ENCODE measurements at places on chromosomes 6 and 20.

GRCh38 chr6:36605560-36606391 lies 11.6 kb downstream of the SRSF3 start:
- DNase-seq, result no peak

DNA sequence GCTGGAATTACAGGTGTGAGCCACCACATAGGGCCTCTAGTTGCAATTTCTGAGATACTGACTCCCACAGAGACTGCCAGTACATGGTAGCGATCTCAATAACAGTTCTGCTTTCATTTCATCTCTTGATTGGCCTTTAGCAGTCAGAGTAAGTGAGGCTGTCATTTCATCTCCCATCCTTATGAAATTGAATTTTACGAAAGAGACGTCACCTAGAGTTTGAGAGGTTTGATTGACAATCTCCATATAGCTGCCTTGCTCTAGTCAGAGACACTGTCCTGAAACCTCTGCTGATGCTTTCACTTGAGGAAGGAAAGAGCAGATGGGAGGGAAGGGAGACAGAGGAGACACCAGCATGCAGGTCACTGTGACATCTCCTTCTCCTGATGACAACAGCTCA lies 466.1 kb downstream of the NKAIN2 start:
- DNase-seq, result no peak

DNA sequence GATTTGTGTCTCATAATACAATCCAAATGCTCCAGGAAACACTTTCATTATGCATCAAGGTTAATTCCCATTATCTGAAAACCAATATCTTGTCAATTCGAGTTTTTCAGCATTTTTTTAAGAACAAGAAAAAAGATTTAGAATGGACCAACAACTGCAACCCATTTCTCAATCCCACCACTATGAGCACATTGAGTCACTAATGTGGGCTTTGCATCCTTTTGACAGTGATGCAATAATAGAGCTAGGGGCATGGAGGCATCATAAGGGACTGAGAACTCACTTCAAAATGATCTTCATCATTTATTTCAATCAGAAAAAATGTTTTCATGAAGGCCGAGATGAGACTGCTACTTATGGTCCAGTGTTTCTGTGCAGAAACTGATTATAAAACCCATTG lies 74.8 kb upstream of the DEFB112 start:
- no peak for DNase-seq

- DNase-seq, result no peak
These were observed 861.3 kb downstream of the QKI start for GRCh38 chr6:164275773-164276172.

GRCh38 chr6:76681781-76682180 lies 609.3 kb upstream of the IMPG1 start:
- DNase-seq, result no peak

DNA sequence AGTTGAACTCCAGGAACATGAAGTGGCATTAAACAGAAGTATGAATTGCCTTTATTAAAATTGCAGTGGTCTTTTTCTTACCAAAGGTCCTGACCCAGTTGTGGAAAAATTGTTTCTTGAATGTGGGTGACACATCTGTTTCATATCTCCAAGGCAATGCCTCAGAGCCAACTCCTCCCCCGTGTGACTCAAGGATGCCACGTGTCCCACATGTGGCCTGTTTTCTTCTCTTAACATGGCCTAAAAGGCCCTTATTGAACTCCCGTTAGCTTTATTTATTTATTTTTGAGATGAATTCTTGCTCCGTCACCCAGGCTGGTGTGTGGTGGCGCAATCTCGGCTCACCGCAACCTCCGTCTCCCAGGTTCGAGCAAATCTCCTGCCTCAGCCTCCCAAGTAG lies 128.4 kb upstream of the ESR1 start:
- no peak for DNase-seq

DNA sequence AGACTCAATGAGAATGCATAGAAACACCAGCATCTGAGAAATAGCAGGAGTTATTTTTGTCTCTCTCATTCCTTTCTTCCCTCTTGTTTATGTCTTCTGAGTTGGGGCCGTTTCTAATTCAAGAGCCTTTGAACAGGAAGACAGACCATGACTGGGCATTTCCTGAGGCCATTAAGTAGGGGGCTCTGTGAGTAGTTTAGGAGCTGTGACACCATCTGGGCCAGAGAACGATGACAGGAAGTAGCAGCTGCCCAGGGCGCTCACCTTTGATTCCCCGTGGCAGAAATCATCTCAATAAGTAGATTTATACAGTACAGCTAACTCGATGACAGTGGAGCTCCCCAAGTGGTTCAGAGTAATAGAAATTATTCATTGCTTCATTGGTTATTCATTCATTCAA lies 298.4 kb upstream of the PLN start:
- no peak for DNase-seq

- DNase-seq, result no peak
These were observed 6.5 kb upstream of the SPTLC3 start for GRCh38 chr20:13002251-13002650.

DNA sequence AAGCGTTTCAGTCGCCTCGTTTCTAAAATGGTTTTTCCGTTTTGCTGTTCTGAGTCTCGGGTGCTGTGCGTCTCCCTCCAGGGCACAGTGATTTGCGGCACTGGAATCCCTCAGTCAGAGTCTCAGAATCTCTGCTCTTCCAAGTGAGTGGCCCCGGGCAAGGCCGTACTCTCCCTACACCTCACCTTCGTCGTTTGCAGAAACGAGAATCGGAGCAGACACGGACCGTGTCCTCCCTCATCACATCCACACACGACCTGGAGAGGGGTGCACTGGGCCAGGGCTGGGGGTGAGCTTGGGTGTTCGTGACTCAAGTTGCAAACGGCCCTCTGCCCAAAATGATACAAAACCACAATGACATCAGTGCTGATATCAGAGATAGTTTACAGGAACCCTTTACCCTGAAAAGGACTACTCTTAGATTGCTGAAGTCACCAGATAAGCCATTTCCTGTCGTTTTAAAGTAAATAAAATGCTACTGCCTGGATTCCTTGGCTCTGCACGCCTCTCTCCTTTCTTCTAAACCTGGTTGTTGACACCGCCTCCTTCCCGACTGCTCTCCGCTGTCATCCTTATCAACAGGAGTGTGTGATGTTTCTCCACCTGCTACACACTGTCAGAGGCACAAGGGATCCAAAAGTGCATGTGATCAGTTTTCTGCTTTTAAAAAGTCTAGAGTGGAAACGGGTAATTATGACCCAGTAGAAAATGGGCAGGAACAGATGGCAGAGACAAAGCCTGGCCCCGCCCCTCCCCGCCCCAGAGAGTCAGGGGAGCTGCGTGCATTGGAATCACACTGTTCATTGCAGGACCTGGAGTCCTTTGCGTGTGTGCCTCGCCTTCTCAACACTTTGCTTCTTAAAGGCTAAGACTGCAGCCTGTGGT lies 38.4 kb downstream of the KIF25 start:
- DNase-seq, result no peak

- no peak for DNase-seq
These were observed 14.6 kb upstream of the RIPOR2 start for GRCh38 chr6:24950218-24950941.

DNA sequence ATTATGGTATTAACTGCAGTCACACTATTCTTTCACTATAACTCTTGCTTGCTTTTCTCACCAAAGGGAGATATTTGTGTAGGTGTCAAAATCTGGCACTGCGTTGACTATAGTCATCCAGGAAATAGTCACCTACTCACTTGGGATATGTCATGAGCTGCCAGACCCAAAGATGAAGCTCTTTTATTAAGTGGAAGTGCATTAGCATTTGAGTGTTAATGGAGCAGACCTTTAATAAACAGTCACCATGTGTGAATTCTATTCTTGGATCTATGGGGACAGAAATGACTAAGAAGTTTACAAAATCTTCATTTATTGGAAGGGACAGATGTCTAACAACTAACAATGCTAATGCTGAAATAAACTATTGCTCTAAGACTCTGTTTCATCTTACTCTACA lies 130.1 kb upstream of the NEDD9 start:
- DNase-seq, result no peak

- no peak for DNase-seq
These were observed 248.5 kb downstream of the FOXC1 start for GRCh38 chr6:1858196-1858595.

GRCh38 chr20:55540486-55540885 lies 464.8 kb downstream of the CBLN4 start:
- no peak for DNase-seq

- DNase-seq, result no peak
These were observed 27.8 kb downstream of the ACSS2 start for GRCh38 chr20:34904202-34904621.

DNA sequence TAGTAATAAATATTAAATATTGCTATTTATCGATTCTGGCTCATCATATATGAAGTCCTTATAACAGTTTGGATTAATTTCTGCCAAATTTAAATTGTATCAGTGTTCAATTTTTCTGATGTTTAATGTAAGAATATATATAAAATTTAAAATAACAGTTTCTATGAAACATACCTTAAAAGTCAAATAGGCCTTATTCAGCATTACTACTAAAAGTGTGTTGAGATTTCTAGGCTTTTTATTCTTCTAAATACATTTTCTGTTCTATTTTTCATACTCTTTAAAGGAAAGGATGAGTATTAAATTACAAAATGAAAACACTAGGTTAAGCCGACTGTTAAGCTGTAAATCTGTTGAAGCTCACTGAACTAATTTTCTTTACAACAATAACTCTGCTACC lies 13.6 kb downstream of the PERP start:
- DNase-seq, result no peak

DNA sequence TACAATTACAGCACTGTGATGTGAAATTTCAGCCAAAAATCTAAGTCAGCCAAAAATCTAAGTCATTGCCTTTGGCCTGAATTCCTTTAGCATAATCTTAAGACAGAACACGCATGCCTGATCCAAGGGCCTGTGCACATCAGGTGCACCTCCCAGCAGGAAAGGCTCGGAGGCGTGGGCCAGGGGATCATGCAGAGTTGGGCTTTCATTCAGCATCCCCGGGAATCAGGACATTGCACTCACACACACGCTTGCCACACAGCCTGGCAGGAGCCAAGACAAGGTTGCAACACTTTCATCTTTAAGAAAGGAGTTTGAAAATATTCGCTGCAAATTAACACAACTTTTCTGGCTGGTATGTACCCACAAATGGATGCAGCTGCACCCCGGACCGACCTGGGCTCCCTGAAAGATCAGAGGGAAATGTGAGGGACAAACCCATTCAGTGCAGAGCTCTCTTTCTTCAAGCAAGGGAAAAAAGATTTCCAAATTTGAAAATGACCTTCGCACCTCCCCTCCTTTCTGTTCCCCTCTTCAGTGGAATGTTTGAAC lies 48.8 kb downstream of the ERMARD start:
- DNase-seq, result no peak

- DNase-seq, result no peak
These were observed at the start of gene NKAPL for GRCh38 chr6:28258877-28259777. NKAPL (plus strand) TSS chr6:28259297; CDS start chr6:28259372, 75 bp downstream.

GRCh38 chr6:17233531-17233930 lies 47.6 kb upstream of the RBM24 start:
- no peak for DNase-seq

- DNase-seq, result no peak
These were observed 6.8 kb downstream of the PROKR2 start for GRCh38 chr20:5309971-5310370.

GRCh38 chr6:138610816-138611215 lies 111.5 kb upstream of the NHSL1 start:
- DNase-seq, result no peak

DNA sequence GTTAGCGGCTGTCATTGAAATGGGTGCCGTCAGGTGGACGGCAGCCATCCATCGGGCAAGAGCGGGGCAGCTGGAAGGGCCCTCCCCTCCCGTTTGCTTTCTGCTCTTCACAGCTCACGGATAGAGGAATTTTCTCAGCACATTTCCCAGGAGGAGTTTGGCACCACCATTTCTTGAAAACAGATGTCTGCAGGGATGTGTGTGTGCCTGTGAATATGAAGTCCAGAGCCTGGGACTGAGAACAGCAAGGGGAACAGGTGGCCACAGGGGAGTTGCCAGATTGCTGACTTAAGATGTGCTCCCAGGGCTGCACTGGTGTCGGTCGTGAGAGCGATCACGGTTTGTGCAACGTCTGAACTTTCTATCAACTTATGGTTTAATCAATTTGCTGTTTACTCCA lies 22.1 kb upstream of the ECI2 start:
- no peak for DNase-seq

DNA sequence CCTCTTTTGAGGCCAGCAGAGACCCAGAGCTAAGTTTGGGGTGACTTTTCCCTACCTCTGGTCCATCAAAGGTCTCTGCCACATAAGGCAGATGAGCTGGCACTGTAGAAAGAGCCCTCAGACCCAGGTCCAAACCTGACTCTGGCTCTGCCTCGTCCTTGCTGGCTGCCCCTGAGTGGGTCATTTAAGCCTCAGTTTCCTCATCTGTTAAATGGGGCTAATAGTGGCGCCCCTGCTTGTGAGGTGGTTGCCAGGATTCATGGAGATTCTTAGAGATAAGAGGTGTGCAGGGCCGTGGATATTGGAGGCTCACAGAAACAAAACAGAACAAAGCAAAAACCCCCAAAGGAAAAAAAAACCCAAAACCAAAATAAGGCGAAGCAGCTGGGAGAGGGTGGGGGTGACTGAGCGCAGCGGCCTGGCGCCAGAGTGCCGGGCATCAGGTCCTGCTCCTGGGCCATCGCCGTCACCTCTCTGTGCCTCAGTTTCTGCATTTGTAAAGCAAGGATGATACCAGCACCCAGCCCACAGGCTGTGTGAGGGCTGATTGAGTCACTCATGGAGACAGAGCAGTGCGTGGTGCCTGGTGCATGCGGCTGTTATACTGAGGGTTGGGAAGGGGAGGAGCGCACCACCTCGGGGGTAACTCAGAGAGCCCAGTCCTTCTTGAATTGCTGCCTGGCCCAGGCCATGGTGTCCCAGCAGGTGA lies 133.8 kb upstream of the PTPN1 start:
- no peak for DNase-seq

- DNase-seq, result no peak
These were observed 19.5 kb downstream of the SLC22A1 start for GRCh38 chr6:160141001-160141726.

GRCh38 chr6:33273129-33273923 lies 1.5 kb downstream of the RPS18 start:
- no peak for DNase-seq

- DNase-seq, result no peak
These were observed 475.8 kb upstream of the JARID2 start for GRCh38 chr6:14770040-14770439.

DNA sequence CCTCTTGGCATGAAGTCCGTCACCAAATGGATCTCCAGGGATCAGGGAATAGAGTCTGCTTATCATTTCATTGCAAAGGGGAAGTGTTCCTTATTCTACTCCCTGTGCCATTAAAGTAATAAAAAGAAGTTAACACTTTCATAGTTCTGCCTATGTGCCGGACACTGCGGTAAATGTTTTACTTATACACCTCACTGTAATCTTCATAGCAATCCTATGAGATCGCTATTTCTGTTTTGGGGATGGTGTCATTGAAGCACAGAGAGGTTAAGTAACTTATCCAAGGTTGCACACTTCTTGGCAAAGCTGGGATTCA lies 177.7 kb downstream of the TSHZ2 start:
- no peak for DNase-seq

- no peak for DNase-seq
These were observed 17.6 kb downstream of the CD109 start for GRCh38 chr6:73713426-73714147.

Measured in T-helper 22 cell (primary cell).